ENCODE measurements at places on chromosomes 2 and 18.

DNA sequence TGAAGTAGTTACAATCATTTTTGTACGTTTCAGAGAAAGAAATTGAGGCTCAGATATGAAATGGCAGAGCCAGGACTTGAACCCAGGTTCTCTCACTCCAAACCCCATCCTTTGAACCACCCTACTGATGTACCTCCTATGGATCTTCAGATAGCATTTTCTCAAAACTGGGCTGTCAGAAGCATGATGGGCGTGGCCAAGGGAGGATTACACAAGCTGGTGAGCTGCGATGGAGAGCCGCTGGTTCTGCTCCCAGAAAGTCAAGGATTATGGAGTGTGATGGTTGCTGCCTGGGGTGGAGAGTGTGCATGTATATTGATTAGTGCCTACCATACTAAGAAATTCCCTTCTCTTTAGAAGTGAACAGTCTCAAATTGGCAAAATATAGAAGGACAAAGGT, 47.0 kb upstream of the PPP1CB start:
- DNase-seq, result no peak

DNA sequence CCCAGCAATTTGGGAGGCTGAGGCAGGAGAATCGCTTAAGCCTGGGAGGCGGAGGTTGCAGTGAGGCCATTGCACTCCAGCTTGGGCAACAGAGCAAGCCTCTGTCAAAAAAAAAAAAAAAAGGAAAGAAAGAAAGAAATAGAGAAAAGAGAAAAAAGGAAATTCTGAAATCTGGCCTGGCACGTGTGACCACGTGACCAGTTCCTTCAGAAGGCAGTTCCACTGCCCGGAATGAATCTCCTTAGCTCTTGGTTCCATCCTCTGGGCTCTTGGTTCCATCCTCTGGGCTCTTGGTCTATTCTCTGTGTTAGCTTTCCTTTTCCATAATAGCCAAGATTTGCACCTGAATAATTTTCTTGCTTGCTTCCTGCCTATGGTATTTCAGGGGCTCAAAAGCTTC, 5.3 kb upstream of the POMC start:
- no peak for DNase-seq

GRCh38 chr2:120798567-120799247, 63.0 kb downstream of the GLI2 start:
- no peak for DNase-seq

GRCh38 chr18:29871246-29871645, 1171.3 kb downstream of the DSC3 start:
- no peak for DNase-seq

DNA sequence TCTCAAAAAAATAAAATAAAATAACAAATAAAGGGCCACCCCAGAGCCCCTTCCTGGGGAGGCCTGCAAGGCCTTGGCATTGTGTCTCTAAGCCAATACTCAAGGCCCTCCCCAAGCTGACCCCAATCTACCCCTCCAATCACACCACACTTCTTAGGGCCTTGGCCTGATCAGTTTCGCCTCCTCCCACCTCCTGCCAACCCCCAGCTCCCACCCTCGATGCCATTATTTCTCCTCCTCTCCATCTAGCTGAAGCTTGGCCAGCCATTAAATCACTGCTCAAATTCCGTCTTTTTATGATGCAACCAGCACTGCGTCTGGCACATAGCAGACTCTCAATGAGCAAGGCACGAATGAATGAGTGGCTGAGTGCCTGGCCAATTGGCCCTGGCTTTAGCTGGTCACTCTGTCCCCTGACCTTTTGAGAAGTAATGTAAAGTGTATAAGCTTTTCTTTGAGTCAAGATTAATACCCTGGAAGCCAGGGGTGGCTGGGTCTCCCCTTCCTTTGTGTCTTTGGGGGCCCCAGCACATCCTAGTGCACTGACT, 55.9 kb downstream of the SMAD7 start:
- no peak for DNase-seq

DNA sequence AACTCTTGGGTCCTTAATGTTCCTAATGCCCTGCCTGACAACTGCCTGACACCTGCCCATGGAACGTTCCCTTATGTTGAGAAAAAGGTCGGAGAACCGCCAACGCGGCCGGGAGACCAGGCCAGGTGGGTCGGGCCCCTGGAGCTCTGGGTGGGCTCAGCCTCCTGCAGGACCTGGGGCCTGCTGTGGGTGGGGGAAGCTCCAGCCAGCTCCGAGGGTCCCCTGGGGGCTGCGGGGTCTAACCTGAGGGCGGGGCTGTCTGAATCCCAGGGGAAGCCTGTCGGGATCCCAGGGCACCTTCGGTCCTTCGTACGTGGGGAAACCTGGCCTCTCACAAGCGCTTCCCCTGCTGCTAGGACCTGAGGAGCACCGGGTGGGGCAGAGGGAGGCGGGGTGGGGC, 296.0 kb downstream of the NDUFA10 start:
- no peak for DNase-seq
